Right cardiac atrium (tissue), 5 donors: ENCODE measurements at places on chromosomes 7 and 10. TPM values are rescaled to one million over a fixed set of nuclear protein-coding genes. Genes with fewer than 3 reads are reported as not detected.
A peak's percentile ranks its signal among the peaks of the same experiment; 100 is the strongest.

SPDYE11 gene
- total RNA-seq = not detected

FKBP6 gene
- total RNA-seq = not detected

ZNF37A gene
- total RNA-seq = 12.4 TPM

ITGA8 gene
- 8.8 TPM for total RNA-seq

ODAD2 gene
- total RNA-seq = 0.11 TPM

RBM48 gene
- total RNA-seq = 12.2 TPM

OPN1SW gene
- total RNA-seq = not detected

KIAA1217 gene
- total RNA-seq = 27.1 TPM

SPDYE2 gene
- not detected for total RNA-seq

RAB11FIP2 gene
- 16.9 TPM for total RNA-seq

UPK3B gene
- total RNA-seq = 0.48 TPM

KLF14 gene
- total RNA-seq = 0.11 TPM

DNA sequence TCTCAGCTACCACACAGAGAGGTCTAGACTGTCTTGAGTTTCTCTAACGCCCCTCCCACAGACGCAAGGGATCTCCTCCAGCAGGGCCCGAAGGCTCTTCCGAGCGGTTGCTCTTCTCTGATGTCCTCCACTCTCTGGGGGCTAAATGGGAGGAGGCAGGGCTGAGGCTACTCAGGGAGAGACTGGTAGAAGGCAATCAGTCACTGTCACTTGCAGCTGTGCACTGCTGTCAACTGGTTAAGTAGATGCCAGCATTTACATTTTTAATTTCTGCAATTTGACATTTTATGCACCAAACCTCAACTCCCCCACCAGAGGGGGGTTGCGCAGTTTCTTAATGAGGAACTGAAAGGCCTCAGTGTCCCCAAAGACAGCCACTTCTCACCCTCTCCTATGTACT is 442.8 kb downstream of the PLXNA4 start:
- no peak for DNase-seq

DNA sequence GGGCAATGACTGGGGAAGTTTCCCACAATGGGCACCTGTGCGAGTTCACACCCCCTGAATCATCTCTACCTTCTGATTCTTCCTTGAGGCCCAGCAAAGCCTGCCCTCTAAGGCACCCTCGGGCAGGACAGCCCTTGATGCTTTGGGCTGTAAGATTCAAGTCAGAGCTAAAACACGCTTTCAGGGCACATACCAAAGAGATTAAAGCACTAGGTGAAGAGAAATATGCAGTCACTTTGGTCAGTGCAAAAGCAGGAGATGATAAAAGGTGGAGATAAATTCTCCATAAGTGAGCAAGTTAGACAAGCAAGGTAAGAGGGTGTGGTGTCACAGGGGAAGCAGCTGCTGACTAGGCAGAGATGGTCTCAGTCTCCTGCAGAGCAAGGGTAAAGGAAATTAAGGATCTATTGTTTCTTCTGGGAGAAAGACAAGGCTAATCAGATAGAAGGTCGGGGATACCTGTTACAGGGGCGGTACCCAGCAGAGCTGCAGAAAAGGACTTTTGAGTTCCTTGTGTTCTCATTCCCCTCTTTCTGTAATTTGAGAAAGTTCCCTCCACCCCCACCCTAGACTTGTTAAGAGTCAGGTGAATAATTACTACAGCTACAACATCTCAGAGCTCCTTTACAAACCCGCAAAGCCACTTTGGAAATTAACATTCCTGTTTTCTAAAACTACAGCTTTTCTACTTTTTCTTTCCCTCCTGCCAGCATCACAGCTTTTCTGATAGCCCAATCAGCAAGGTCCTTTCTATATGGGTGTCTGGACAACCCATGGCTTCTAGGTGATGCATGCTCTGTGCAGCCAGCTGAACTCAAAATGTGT is 26.4 kb downstream of the PDLIM1 start:
- DNase-seq = no peak

- DNase-seq = no peak
These were observed 280.9 kb downstream of the NEBL start for GRCh38 chr10:20616056-20616671.

- no peak for DNase-seq
These were observed 83.8 kb downstream of the EBLN1 start for GRCh38 chr10:22133749-22134624.

DNA sequence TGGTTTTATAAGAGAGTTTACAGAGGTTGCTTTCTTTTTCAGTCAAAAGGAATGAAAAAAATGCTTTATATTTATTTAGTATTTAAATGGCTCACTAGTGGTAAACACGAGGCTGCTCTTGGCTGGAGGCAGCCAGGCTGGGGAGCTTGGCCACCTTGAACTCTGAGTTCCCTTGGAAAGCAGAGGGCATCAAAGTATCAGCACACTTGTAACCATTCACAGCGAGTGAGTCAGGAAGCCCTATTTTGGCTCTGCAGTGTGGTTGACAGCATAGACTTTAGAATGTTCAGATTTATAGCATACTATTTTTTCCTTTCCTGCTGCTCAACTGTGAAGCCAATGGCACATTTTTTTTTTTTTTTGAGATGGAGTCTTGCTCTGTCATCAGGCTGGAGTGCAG is 51.6 kb downstream of the CYCS start:
- no peak for DNase-seq

- DNase-seq = peak; percentile 92
These were observed 426 bp downstream of the SYPL1 start for GRCh38 chr7:106111655-106112117.

- DNase-seq = peak; percentile 64
These were observed 117.0 kb upstream of the AMPH start for GRCh38 chr7:38748056-38748610.

- no peak for DNase-seq
These were observed 178.1 kb upstream of the MEOX2 start for GRCh38 chr7:15864626-15864991.

DNA sequence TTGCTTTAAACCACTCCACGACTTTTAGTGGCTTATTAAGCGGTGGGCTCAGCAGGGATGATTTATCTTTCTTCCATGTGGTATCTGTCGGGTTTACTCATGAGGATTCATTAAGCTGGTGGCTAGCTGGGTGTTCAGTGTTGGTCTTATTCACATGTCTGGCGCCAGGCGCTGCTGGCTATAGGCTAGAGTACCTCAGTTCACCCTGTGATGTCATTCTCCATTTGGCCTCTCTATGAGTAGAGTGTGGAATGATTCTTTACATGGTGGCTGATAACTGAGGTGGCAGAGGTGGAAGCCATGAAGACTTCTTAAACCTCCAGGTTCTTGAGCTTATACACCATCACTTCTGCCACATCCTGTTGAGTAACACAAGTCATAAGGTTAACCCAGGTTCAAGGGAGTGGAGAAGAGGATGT is 115.4 kb downstream of the MLLT10 start:
- DNase-seq = no peak

GRCh38 chr7:15860264-15860949 is 173.9 kb upstream of the MEOX2 start:
- no peak for DNase-seq

DNA sequence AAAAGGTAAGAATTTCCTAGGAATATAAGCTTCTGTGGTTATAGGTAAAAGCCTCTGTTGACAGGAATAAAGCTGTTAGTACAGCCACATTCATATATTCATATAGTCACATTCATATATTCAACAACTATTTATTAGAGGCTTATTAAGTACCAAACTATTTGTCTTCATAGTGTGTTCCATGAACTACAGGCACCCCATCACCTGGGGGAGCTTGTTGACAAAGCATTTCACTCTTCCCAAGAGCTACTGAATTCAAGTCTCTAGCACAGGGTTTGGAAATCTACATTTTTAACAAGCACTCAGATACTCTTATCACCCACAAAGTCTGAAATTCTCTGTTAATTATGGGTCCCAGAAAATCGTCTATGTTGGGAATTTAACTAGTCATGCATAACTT is 110.6 kb downstream of the RNLS start:
- no peak for DNase-seq

GRCh38 chr7:115911465-115911864 is 119.1 kb downstream of the TFEC start:
- no peak for DNase-seq

DNA sequence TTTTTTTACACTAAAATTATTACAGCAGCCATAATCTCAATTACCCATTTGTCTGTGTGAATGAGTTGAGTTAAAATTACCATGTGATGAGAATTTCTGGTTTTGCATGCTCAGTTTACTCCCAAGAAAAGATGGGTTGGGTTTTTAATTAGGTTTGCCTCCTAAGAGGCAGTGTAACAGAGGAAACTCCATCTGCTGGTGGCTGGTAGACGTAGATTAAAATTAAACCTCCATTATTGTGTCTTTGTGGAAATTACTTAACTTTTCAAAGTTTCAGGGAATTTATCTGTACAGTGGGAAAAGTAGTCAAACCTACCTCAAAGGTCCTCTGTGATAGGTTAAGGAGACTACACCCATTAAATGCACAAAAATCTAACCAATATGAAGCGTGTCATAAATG is 954.2 kb downstream of the PCDH15 start:
- DNase-seq = no peak

DNA sequence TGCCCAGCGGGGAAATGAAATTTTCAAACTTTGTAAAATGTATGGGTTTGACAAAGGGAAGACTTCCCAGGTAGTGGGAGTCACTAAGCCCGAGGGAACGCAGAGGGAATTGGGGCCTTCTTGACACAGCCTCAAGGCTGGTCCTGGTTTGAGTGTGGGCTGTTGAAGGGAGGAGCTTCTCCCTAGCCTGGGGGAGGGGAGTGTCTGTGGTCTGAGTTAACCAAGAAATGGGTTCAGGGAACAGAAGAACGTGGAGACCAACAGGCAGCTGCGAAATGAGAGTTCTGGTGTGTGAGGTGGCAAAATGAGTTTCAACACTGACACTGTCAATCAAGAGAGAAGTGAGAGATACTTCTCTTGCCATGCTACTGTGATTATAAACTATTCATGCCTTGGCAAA is 32.7 kb upstream of the BAMBI start:
- no peak for DNase-seq

DNA sequence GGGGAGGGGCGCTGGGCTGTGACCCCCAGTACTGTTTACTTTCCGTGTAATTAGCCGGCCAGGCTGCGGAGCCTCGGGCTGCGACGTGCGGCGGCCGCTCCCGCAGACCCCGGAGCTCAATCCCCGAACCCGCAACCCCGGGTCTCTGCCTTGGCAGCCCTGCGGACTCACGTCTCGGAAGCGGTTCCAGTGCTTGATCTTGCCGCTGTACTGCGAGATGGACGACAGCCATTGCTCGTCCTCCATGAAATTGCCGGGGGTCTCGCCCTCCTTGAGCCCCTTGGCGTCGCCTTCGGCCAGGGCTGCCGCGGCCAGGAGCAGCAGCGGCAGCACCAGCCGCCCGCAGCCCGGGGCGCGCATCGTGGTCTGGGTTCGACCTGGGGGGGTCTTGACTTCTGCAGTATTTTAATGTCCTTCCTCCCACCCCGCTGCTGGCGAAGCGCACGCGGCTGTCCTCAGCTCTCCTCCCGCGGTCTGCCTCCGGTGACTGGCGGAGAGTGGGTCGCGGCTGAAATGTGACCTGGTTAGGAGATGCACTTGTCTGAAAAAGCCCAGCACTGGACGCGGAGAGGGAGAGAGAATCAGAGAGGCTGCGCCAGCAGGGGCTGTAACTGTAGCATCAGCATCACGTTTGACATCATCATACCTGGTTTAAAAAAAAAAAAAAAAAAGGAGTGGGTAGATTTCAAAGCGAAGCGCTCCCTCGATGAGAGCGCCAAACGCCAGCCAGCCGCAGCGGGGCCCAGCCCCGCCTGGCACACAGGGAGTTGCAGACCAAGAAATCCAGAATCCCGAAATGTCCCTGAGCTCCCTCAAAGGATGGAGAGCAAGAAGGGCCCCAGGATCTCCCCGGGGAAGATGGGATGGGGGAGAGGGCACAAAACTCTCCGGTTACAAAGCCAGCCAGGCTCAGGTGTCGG is at the start of gene SPOCK2:
SPOCK2 (minus strand) TSS at position 583 of the 920 bp plus-strand sequence; CDS start at position 360, 223 bp downstream.
- peak; percentile 71 for DNase-seq
